Muscle of leg (tissue), 16 donors: ENCODE measurements at places on chromosomes 2 and 18.
A peak's percentile ranks its signal among the peaks of the same experiment; 100 is the strongest.

- H3K36me3 ChIP-seq, result no peaks in the 10 kb centered on the region
- no peak overlapping the region for H3K27ac ChIP-seq
- peaks cover 5% of the 10 kb centered on the region for H3K27me3 ChIP-seq
- no peak overlapping the region for H3K4me3 ChIP-seq
These were observed 34.6 kb downstream of the MBP start for GRCh38 chr18:77098029-77098428.

GRCh38 chr2:85619617-85620016 lies 3.6 kb downstream of the USP39 start:
- peaks cover 42% of the 10 kb centered on the region for H3K36me3 ChIP-seq
- no peak for DNase-seq
- H3K27ac ChIP-seq, result no peak overlapping the region
- H3K4me1 ChIP-seq, result peaks cover 14% of the 10 kb centered on the region
- no peaks in the 10 kb centered on the region for H3K27me3 ChIP-seq

GRCh38 chr2:85409845-85410583 lies at the start of gene CAPG:
TSS of gene CAPG (minus strand) at chr2:85410366. CDS start at chr2:85402145, 8,221 bp downstream.
- no peaks in the 10 kb centered on the region for H3K36me3 ChIP-seq
- peaks cover 40% of the 10 kb centered on the region for H3K4me1 ChIP-seq
- no peak for DNase-seq
- H3K27ac ChIP-seq, result no peak within 1 kb of the TSS
- H3K27me3 ChIP-seq, result peaks cover 11% of the 10 kb centered on the region

- no peak overlapping the region for H3K4me3 ChIP-seq
- DNase-seq, result no peak
- no peaks in the 10 kb centered on the region for H3K4me1 ChIP-seq
- H3K36me3 ChIP-seq, result no peaks in the 10 kb centered on the region
- no peaks in the 10 kb centered on the region for H3K27me3 ChIP-seq
These were observed 131.2 kb downstream of the NUP35 start for GRCh38 chr2:183255411-183255810.

DNA sequence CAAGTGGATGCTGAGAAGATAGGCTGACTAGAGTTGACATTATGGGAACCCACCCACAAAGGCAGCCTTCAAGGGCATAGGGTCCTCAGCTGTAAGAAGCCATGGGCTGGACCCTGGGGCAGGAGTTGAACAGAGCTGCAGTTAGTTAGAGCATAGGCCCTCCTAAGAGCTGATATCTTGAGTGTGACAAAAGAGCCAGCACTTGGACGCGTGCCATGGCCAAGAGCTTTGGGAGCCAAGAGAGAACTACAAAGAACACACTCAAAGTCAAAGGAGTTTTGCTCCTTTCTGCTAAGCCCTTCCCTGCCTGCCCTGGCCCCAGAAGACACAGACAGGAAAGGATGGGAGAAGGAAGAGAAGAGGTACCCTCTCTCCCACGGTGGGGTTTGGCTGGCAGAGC lies 29.9 kb upstream of the AGAP1 start:
- peaks cover 1% of the 10 kb centered on the region for H3K4me1 ChIP-seq
- peak; percentile 14 for DNase-seq
- no peaks in the 10 kb centered on the region for H3K36me3 ChIP-seq
- no peak overlapping the region for H3K27ac ChIP-seq

- no peaks in the 10 kb centered on the region for H3K4me1 ChIP-seq
- no peak for DNase-seq
- H3K36me3 ChIP-seq, result no peaks in the 10 kb centered on the region
- H3K27me3 ChIP-seq, result no peaks in the 10 kb centered on the region
- no peak overlapping the region for H3K4me3 ChIP-seq
- H3K27ac ChIP-seq, result no peak overlapping the region
These were observed 65.2 kb downstream of the RBBP8 start for GRCh38 chr18:22998344-22998743.

- DNase-seq, result peak; percentile 20
- H3K27me3 ChIP-seq, result no peaks in the 10 kb centered on the region
- peaks cover 4% of the 10 kb centered on the region for H3K4me1 ChIP-seq
- H3K36me3 ChIP-seq, result no peaks in the 10 kb centered on the region
These were observed 249.7 kb downstream of the TPGS2 start for GRCh38 chr18:36578871-36579710.

DNA sequence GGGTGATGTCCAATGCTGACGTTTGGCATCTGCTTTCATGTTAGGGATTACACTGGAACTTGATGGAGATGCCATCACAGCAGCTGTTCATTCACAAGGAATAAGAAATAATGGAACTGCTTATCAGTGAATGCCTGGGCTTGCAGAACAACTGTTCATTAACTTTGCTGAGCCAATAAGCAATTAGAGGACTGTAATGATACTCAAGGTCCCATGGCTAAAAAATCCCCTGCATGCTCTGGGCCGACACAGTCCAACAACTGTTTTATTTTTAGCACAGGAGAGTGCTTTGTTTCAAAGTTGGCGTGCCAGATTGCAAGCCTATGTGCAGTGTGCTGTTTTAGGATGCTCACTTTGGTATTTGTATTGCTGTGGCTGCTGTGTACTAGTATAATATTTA lies 408.0 kb upstream of the RGPD4 start:
- H3K27ac ChIP-seq, result no peak overlapping the region
- peaks cover 4% of the 10 kb centered on the region for H3K4me1 ChIP-seq
- no peak overlapping the region for H3K4me3 ChIP-seq
- H3K36me3 ChIP-seq, result no peaks in the 10 kb centered on the region
- H3K27me3 ChIP-seq, result no peaks in the 10 kb centered on the region

GRCh38 chr18:26863921-26864497 lies 1.5 kb downstream of the AQP4 start:
- peaks cover 17% of the 10 kb centered on the region for H3K27me3 ChIP-seq
- no peak overlapping the region for H3K27ac ChIP-seq
- peaks cover 30% of the 10 kb centered on the region for H3K4me1 ChIP-seq
- H3K36me3 ChIP-seq, result no peaks in the 10 kb centered on the region
- peak; percentile 10 for DNase-seq
- no peak overlapping the region for H3K4me3 ChIP-seq

- no peak overlapping the region for H3K27ac ChIP-seq
- no peak for DNase-seq
- no peaks in the 10 kb centered on the region for H3K4me1 ChIP-seq
- no peak overlapping the region for H3K4me3 ChIP-seq
- no peaks in the 10 kb centered on the region for H3K27me3 ChIP-seq
- no peaks in the 10 kb centered on the region for H3K36me3 ChIP-seq
These were observed 20.5 kb upstream of the REG3A start for GRCh38 chr2:79180092-79180491.

GRCh38 chr2:203559641-203560040 lies 24.5 kb upstream of the RAPH1 start:
- H3K36me3 ChIP-seq, result no peaks in the 10 kb centered on the region
- no peak for DNase-seq
- H3K27me3 ChIP-seq, result no peaks in the 10 kb centered on the region
- no peak overlapping the region for H3K27ac ChIP-seq

DNA sequence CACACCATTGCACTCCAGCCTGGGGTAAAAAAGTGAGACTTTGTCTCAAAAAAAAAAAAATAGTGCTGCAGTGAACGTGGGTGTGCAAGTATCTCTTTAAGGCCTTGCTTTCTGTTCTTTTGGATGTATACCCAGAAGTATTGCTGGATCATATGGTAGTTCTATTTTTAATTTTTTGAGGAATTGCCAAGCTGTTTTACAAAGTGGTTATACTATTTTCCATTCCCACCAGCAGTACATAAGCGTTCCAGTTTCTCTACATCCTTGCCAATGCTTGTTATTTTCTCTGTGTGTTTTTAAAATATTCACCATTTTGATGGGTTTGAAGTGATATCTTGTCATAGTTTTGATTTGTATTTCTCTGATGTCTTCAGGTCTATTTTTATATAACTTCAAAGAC lies 13.1 kb downstream of the ARMC9 start:
- H3K36me3 ChIP-seq, result peaks cover 19% of the 10 kb centered on the region
- peak; percentile 93 for DNase-seq
- peak overlapping the region; percentile 65 for H3K27ac ChIP-seq
- H3K27me3 ChIP-seq, result no peaks in the 10 kb centered on the region
- H3K4me1 ChIP-seq, result peaks cover 2% of the 10 kb centered on the region

- no peak for DNase-seq
- H3K27ac ChIP-seq, result no peak overlapping the region
- H3K27me3 ChIP-seq, result peaks cover 76% of the 10 kb centered on the region
These were observed 7.9 kb downstream of the PAX3 start for GRCh38 chr2:222290736-222291484.

DNA sequence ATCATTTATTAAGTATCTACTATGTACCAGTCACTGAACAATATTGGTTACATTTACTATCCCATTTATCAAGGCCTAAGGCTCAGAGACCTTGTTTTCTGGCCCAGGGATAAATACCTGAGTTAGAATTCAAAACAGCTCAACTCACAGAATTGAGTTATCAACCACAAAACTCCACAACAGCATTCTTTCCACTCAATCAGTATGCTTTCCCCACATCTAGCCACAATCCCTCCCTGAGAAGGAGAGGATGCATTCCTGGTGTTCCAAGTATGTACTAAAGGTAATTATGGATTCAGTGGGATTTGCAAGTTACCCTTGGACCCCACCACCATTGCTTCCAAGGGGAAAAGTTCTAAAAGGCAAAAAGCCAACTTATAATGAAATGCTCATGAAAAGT lies 104.2 kb upstream of the PID1 start:
- no peak for DNase-seq
- H3K36me3 ChIP-seq, result no peaks in the 10 kb centered on the region
- H3K27ac ChIP-seq, result no peak overlapping the region
- no peak overlapping the region for H3K4me3 ChIP-seq

DNA sequence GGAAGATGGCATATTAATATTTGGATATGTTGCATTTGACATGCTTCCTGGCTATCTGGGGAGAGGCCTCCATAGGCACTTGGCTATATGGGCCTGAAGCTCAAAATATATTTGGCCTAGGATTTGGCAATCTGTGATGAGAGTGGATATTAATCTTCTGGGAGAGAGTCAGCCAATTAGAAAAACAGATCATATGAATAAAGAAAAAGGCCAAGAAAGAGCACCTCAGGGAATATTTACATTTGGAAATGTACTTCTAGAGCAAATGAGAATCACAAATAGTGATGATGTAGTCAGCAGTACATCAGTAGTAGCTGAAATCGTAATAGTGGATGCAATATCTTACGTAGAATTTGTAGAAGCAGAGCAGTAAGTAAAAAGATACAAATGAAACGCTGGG lies 277.0 kb downstream of the CTNNA2 start:
- H3K27ac ChIP-seq, result no peak overlapping the region
- peak; percentile 89 for DNase-seq
- no peak overlapping the region for H3K4me3 ChIP-seq
- peaks cover 4% of the 10 kb centered on the region for H3K4me1 ChIP-seq
- no peaks in the 10 kb centered on the region for H3K36me3 ChIP-seq

- H3K36me3 ChIP-seq, result peaks cover 6% of the 10 kb centered on the region
- H3K27ac ChIP-seq, result no peak overlapping the region
- DNase-seq, result no peak
- no peaks in the 10 kb centered on the region for H3K4me1 ChIP-seq
These were observed 13.0 kb downstream of the YWHAQ start for GRCh38 chr2:9617749-9618148.

DNA sequence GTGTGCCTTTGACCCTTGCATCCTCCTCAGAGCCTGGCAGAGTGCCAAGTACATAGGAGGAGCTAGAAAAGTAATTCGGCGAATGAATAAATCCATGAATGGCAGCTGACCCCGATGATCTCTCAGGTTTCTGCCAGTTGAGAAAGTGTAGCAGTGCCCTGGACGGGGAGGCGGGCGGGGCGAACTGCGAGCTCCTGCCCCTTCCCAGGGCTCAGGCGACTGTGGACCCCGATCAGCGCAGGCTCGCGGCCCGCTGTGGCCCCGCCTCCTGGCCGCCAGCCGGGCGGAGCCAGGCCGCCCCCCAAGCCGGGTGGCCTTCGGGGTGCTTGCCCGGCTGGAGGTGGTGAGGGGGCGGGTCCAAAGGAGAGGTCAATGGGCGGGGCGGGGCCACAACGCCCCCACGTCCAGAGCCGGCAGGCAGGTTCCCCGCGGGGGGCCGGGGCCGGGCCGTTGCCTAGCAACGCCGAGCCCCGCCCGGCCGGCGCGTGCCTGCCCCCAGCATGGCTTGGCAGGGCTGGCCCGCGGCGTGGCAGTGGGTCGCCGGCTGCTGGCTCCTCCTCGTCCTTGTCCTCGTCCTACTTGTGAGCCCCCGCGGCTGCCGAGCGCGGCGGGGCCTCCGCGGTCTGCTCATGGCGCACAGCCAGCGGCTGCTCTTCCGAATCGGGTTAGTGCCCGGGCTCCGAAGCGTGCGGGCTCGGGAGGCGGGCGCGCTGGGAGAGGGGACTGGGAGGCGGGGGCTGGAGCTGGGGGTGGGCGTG lies 30.6 kb upstream of the TMBIM1 start:
- peak overlapping the region; percentile 84 for H3K27ac ChIP-seq
- no peaks in the 10 kb centered on the region for H3K27me3 ChIP-seq
- no peaks in the 10 kb centered on the region for H3K36me3 ChIP-seq
- H3K4me1 ChIP-seq, result peaks cover 30% of the 10 kb centered on the region
- H3K4me3 ChIP-seq, result peak overlapping the region; percentile 52

- H3K4me3 ChIP-seq, result no peak overlapping the region
- H3K36me3 ChIP-seq, result no peaks in the 10 kb centered on the region
- DNase-seq, result peak; percentile 22
- H3K4me1 ChIP-seq, result no peaks in the 10 kb centered on the region
- H3K27ac ChIP-seq, result no peak overlapping the region
- H3K27me3 ChIP-seq, result no peaks in the 10 kb centered on the region
These were observed 34.0 kb downstream of the EML6 start for GRCh38 chr2:54757500-54757899.

DNA sequence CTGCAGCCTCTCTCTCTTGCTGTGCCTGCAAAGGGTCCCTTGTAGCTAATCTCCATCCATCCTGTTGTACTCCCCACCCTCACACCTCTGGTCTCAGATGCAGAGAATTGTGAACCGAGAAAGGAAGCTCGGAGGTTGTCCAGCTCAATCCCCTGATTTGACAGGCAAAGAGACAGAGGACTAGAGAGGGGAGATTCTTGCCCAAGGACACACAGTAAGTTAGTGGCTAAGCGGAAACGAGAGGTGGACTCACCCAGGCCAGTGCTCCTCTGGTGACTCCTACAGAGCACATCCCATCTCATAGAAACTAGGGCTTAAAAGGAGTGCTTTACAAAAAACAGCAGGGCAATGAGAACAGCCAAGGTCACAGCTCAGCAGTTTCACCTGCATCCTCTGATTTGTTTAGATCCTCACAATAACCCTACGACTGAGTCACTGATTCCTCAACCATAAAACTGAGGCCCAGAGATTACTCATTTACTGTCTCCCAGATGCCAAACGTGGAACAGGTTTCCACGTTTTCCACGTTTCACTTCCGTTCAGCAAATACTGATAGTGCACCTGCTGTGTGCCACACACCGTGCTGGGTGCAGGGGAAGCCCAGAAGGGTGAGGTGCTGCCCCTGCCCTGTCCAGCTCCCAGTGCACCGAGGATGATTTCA lies 22.1 kb downstream of the EHD3 start:
- no peaks in the 10 kb centered on the region for H3K27me3 ChIP-seq
- H3K36me3 ChIP-seq, result peaks cover under 1% of the 10 kb centered on the region
- no peak for DNase-seq
- no peak overlapping the region for H3K27ac ChIP-seq
- no peaks in the 10 kb centered on the region for H3K4me1 ChIP-seq

DNA sequence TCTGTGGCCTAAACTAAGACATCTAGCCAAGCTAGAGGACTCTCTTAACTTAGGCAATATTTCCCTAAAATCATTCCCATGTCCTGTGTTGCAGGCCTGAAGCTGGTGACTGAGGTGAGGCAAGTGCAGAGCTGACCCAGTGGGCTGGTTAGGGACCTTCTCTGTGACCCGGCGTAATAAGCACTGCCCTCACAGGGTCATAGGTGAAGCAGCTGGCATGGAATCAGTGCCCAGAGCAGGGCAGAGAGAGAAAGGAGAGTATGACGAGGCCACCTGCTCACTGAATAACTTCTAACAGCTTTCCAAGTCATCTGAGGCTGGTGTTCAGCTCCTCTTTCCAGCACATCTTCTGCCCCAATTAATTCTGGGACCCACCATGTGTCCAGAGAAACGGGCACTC lies 197.0 kb downstream of the ANAPC1 start:
- H3K27me3 ChIP-seq, result no peaks in the 10 kb centered on the region
- no peak overlapping the region for H3K27ac ChIP-seq
- no peaks in the 10 kb centered on the region for H3K36me3 ChIP-seq
- H3K4me3 ChIP-seq, result no peak overlapping the region
- H3K4me1 ChIP-seq, result peaks cover 47% of the 10 kb centered on the region
